Panc1 (cell line): ENCODE measurements at places on chromosomes 12 and 14. TPM values are rescaled to one million over a fixed set of nuclear protein-coding genes. Genes with fewer than 3 reads are reported as not detected.

DNA sequence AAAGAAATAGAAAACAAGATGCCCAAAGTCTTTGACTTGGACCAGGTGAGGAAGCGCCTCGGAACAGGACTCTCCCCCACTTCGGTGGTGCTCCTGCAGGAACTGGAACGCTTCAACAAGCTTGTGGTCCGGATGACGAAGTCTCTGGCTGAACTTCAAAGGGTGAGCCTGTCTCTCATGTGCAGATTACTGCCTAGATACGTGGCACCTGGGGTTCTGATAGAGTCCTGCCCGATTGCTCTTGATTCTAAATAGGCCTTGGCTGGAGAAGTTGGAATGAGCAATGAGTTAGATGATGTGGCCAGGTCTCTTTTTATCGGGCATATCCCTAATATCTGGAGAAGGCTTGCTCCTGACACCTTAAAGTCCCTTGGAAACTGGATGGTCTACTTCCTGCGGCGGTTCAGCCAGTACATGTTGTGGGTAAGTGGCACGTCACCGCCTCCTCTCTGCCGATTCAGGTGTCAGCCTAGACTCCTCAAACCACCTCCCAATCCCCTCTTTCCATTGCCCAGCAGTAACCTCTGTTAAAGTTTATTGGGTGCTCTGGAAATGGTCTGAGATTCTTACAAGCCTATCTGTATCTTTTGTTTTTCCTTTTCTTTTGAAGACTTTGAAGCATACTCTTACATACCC lies 40.8 kb downstream of the CCDC92 start:
- no peaks in the 10 kb centered on the region for H3K4me1 ChIP-seq
- no peaks in the 10 kb centered on the region for H3K36me3 ChIP-seq
- no peak overlapping the region for H3K4me3 ChIP-seq
- DNase-seq = no peak
- H3K27me3 ChIP-seq = 0 out of 2 replicates have a peak, but pooled peaks cover 4% of the 10 kb centered on the region

- H3K27me3 ChIP-seq = no peaks in the 10 kb centered on the region; the same call in 1 of the 2 replicates
- no peak overlapping the region for H3K27ac ChIP-seq
- no peak overlapping the region for H3K4me3 ChIP-seq
- H3K4me1 ChIP-seq = no peaks in the 10 kb centered on the region
Measured at GRCh38 chr12:63400718-63401117, 249.7 kb upstream of the AVPR1A start.

DNA sequence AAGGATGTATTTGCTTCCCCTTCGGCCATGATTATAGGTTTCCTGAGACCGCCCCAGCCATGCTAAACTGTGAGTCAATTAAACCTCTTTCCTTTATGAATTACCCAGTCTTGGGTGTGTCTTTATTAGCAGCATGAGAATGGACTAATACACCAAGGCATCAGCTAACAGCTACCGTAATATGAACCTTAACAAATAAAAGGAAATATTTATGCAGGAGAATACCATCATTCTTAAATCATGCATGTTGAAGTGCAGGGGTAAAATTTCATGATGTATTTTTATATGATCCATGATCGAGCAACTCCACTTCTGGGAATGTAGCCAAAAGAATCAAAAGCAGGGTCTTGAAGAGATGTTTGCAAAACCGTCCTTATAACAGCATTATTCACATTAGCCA lies 379.0 kb downstream of the NPAS3 start:
- no peaks in the 10 kb centered on the region for H3K4me1 ChIP-seq
- no peaks in the 10 kb centered on the region for H3K27me3 ChIP-seq
- no peak overlapping the region for H3K27ac ChIP-seq
- no peak for DNase-seq
- H3K36me3 ChIP-seq = no peaks in the 10 kb centered on the region

DNA sequence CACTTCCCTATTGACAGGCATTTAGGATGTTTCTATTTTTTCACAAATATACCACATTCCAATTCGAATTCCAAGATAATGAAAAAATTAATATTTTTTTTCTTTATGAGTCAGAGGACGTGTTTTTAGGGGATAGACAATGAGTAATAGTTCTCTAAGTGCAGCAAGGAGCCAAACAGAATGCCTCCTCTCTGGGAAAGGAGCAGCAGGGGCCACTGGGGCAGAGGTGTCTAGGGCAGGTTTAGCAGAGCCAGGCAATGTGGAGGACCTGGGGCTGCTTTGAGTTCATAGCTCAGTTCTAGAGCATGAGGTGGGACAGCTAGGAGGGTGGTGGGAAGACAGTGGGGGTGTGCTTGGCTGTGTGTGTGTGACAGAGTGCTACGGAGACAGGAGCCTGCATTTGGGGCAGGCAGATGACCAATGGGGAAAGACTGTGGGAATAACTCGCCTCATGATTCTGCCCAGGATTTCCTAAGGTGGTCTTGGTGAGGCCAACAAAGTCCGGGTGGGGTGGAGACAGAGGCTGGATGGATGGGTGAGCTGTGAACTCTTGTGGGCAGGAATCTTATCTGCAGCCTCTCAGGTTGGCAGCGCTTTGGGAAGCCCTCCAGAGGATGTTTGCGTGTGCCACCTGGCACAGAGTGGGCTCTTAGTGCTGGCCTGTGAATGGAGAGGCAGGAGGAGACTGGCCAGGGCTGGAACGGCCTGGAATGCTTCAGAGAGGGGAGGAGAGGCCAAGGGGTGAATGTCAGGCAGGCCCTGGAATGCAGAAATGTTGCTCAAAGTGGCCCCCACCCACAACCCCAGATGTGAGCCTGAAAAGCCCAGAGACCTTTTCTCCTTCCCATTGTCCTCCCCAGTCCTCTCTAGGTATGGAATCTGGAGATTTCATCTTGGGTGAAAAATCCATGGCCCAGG lies 2.4 kb upstream of the KRT7 start:
- H3K27me3 ChIP-seq = no peaks in the 10 kb centered on the region
- DNase-seq = no peak
- peaks cover 44% of the 10 kb centered on the region for H3K4me1 ChIP-seq

- H3K4me1 ChIP-seq = no peaks in the 10 kb centered on the region
- H3K4me3 ChIP-seq = no peak overlapping the region
- no peak overlapping the region for H3K27ac ChIP-seq
- DNase-seq = no peak
- H3K27me3 ChIP-seq = no peaks in the 10 kb centered on the region
Measured at GRCh38 chr12:109951136-109951535, 45.0 kb downstream of the GIT2 start.

- no peaks in the 10 kb centered on the region for H3K27me3 ChIP-seq
- no peaks in the 10 kb centered on the region for H3K36me3 ChIP-seq
- no peak overlapping the region for H3K4me3 ChIP-seq
- H3K27ac ChIP-seq = no peak overlapping the region
- H3K4me1 ChIP-seq = no peaks in the 10 kb centered on the region
Measured at GRCh38 chr12:86914721-86915120, 658.5 kb upstream of the MGAT4C start.

SPRYD3 gene
- 25.0 TPM for total RNA-seq

FBRSL1 gene
- total RNA-seq = 104 TPM
